Epithelial cell of prostate (primary cell): ENCODE measurements at places on chromosomes 7 and 10.

- DNase-seq, result no peak
Measured at GRCh38 chr7:35260246-35260645, 6.3 kb upstream of the TBX20 start.

- DNase-seq, result no peak
Measured at GRCh38 chr10:30581779-30582380, 47.7 kb downstream of the LYZL2 start.

GRCh38 chr7:39515534-39516228, 50.5 kb upstream of the YAE1 start:
- no peak for DNase-seq

DNA sequence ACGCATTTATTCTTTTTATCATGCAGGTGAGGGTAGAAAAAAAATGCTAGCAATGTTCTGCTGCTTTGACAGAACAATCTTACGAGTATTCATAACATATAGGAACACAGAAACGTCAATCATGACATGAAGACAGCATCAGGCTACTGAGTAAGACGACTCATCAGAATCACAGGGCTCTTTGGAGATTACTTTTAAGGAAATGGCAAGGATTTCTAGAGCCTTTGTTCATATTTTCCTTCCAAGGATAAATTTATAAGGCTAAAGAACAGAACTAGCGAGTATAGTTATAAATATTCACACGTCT, 39.8 kb upstream of the DNAJC1 start:
- DNase-seq, result no peak

- DNase-seq, result no peak
Measured at GRCh38 chr10:75828413-75828812, 397.0 kb downstream of the LRMDA start.

DNA sequence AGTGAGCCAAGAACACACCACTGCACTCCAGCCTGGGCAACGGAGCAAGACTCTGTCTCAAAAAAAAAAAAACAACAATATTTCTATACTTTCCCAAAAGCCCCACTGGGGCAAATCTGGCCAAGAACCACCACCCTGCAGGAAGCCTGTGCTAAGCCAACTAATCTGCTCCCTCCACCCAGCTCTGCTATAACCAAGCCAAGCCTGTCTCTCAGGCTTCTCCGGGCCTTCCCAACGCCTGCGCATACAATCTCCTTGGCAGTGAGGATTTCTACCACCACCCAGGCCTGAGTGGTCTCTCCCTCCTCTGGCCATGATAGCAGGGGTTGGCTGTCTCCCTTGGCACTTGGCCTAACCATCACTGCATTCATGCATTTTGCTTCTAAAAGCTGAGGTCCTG, 14.2 kb downstream of the DDX56 start:
- DNase-seq, result no peak

DNA sequence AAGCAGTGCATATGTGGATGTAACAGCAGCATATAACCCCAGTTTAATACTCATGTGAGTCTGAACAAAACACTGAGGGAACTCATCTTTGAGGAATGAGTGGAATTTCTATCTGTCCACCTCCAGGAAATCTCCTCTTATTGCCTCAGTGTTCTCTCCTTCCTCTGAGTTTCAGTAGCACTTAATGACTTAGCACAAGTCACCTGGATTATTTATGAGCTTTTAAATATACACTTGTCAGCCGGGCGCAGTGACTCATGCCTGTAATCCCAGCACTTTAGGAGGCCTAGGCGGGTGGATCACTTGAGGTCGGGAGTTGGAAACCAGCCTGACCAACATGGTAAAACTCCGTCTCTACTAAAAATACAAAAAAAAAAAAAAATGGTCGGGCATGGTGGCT, 4.3 kb downstream of the LRRC20 start:
- DNase-seq, result peak; percentile 95

DNA sequence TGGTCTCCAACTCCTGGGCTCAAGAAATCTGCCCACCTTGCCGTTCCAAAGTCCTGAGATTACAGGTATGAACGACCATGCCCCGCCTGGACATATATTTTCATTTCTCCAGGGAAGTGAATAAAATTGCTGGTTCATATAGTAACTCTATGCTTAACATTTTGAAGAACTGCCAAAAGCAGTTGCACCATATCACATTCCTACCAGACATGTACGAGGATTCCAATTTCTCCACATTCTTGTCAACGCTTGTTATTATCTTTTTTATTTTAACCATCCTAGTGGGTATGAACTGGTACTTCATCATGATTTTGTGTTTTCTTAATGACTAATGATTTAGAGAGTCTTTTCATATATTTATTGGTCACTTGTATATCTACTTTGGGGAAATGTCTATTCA, 21.9 kb upstream of the CPN1 start:
- no peak for DNase-seq

- no peak for DNase-seq
Measured at GRCh38 chr10:74936577-74937265, 110.3 kb downstream of the KAT6B start.

- DNase-seq, result no peak
Measured at GRCh38 chr7:98285157-98286092, 3.9 kb downstream of the BRI3 start.

DNA sequence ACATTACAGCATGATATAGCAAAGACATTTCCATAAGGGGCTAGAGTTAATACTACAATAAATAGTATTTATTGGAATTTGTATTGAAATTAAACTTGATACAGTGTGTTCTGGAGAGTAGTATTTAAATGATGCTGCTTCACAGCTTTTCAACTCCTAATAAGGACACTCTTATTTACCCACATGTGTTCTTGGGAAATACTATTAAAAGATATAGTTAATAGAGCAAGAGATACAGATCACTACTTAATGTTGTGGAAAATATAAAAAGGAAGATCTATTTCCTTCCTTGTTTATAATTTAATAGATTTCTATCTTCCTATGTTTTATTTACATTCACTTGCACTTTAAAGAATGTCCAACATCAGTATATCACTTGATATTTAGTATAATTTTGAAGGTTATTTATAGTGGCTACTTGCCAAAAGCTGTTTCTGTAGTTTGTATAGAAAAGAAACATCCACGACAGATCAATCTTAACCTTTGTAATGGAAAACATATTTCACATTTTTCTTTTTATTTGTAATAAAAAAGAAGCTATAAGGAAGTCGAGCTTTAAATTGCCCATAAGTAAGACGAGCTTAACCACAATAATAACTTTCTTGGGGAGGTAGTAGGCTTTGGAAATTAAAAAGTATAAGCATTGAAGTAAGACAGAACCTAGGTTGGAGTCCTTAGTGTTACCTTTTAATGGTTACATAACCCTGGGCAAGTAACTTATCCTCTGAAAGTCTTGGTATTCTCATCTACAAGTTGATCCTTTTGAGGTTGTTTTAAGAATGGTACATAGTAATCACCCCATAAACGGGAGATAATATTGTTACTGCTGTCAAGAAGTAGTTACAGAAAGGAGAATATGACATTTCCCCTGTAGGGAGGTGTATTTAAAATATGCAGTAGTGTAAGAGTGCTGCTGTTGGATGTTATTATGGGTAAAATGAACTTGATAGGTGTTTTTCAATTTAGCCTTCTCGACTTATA, 32.8 kb downstream of the CPED1 start:
- DNase-seq, result no peak

DNA sequence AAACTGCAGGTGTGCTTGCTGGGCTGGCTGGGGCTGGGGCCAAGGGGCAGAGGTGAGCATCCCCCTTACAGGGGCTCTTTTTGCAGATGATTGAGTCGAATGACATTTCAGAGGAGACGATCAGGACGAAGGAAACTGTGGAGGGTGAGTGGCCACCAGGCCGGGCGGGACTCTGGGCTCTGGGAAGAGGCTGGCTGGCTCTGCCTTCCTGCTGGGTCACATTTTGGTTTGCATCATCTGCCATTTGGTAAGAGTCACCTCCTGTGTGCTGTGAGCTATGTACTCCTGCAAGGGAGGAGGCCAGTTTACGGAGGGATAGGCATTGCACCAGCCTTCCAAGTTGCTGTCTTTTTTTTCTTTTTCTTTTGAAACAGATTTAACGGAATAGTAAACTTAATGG, 73.0 kb upstream of the GTF2IRD1 start:
- DNase-seq, result no peak

GRCh38 chr10:43124574-43125273, 13.5 kb upstream of the CSGALNACT2 start:
- no peak for DNase-seq

GRCh38 chr7:120079704-120080103, 193.3 kb upstream of the KCND2 start:
- no peak for DNase-seq

GRCh38 chr10:97911217-97911616, 61.6 kb downstream of the GOLGA7B start:
- no peak for DNase-seq

- DNase-seq, result no peak
Measured at GRCh38 chr7:151059367-151060112, at the start of gene SLC4A2. Gene SLC4A2, plus strand, starts transcription at chr7:151059589. Its CDS starts 2,399 bp downstream, at chr7:151061988.

DNA sequence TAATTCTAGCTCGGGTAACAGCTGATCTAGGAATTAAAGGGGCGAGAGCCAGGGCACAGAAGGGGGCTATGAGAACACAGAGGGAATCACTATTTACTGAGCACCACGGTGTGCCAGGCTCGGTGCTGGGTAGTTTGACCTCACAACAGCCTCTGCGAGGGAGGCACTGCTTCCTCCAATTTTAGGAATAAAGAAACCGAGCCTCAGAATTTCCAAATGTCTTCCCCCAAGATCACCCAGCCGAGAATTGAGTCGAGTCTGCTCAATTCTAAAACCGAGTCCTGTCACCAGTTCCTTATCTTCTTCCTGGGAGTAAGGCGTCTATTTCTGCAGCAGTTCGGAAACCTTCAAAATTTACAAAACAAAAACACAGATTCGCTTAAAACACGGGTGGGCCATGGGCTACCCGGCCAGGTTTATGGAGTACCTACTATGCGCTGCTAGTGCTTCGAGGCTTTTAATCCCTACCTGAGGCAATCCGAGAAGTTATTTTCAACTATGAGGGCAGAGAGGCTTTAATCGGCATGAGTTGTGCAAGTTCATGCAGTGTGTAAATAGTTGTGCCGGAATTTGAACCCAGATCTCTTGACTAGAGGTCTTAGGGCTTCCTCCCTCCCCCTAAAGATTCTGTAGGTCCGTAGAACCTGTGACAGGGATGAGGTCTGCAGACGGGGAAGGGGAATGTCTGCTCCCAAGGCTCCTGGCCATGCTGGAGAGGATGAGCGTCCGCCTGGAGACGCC, 872 bp upstream of the HMX2 start:
- DNase-seq, result no peak

DNA sequence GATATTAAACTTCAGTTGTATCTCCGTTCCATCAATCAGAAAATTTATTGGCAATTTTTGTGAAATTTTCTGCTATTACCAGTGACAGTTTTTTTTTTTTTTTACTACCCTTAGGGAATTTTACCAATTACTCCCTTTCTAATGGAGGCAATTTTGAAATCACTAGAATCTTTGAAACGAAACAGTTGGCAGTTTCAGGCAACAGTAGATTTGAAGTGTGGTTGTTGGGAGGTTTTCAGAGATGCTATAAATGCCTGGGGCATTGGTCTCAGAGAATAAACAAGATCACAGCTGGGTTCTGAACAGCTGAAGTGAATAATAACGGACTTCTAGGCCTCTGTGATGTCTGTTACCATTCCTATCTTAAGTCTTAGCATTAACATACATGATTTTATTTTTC, 535.9 kb upstream of the POT1 start:
- DNase-seq, result no peak

- DNase-seq, result no peak
Measured at GRCh38 chr10:17580885-17581284, 36.3 kb downstream of the HACD1 start.

GRCh38 chr7:129149511-129149910, 5.0 kb downstream of the TSPAN33 start:
- no peak for DNase-seq

- no peak for DNase-seq
Measured at GRCh38 chr10:20674926-20675325, 222.2 kb downstream of the NEBL start.

DNA sequence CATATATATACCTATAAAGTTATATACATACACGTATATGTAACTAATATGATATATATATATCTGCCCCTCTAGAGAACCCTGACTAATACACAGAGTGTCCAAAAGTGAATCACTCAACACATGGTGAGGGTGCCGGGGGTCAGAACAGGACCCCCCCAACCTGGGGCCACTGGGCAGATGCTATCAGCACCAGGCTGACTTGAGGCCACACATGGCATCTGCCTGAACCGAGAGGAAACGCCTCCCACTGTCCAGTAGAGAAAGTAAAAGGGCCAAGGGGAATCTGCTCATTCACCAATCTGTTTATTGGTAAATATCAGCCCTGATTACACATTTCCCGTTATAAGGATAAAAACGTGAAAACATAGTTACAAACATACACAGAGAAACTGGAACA, 218.3 kb downstream of the PTPRN2 start:
- no peak for DNase-seq

- DNase-seq, result no peak
Measured at GRCh38 chr10:77874872-77875271, 51.7 kb downstream of the DLG5 start.

- DNase-seq, result no peak
Measured at GRCh38 chr7:91366091-91366490, 101.9 kb downstream of the FZD1 start.

DNA sequence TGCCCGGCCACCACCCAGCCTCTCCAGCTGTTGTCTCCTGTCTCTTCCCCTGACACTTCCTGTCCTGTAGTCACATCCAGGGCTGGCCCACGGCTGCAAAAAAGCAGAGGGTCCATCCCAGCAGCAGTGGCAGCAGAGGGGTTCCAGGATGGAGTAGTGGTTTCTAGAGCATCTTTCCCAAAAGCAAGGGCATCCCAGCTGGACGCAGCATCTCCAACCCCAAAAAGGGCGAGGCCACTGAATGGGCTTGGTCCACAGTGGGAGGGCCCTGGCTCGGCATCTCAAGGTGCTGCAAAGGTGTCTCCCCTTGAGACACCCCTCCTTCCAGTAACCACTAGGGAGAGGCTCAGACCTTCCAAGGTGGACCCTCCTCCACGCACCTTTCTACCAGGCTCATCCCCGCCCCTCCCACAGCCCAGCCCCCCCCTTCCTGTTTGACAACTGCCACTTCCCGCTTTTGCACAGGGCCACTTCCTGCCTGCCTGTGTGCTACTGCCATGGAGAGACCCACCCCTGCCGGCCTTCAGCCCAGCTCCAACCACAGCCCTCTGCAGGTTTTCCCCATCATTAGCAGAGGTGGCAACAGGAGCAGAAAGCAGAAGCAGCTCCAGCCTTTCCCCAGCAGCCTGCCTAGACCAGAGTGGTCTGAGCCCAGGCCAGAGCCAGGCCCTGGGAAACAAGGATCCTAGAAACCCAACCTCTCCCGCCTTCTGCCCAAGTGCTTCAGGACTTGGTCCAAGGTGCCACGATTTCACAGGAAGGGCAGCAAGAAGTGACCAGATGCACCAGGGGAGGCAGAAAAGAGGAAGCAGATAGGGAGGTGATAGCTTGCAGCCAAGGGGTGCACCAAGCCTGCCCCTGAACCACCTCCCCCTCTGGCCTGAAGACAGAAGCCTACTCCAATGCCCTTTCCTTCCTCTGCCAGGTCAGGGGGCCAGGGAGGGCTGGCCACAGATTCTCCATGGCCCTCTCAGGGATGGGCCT, 8.6 kb downstream of the CAMK2G start:
- DNase-seq, result no peak
